ENCODE measurements at places on chromosomes 11 and 22.

DNA sequence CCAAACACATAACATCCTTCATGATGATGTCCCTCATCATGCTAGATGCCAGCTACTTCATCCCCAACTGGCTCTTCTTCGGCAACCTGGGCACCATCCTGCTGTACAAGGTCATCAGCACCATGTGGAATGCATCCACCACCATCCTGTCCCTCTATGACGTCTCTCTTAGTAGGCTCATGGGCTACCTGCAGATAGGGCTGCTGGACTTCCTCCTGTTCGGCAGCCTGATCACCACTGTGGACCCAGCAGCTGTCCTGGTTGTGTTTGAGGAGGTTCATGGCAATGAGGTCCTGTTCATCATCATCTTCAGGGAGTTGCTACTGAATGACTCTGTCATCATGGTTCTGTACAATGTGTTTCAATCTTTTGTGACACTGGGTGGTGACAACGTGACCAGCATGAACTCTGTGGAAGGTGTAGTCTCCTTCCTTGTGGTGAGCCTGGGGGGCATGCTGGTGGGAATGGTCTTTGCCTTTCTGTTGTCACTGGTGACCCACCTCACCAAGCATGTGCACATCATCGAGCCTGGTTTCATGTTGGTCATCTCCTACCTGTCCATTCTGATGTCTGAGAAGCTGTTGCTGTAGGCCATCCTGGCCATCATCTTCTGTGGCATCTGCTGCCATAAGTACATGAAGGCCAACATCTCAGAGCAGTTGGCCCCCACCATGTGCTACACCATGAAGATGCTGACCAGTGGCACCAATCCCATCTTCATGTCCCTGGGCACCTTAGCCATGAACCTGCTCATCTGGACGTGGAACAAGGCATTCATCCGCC is 120.7 kb upstream of the SERPIND1 start:
- no peak for DNase-seq

- peak; percentile 90 for DNase-seq
Measured at GRCh38 chr11:93225662-93226061, 27.9 kb upstream of the SLC36A4 start.

DNA sequence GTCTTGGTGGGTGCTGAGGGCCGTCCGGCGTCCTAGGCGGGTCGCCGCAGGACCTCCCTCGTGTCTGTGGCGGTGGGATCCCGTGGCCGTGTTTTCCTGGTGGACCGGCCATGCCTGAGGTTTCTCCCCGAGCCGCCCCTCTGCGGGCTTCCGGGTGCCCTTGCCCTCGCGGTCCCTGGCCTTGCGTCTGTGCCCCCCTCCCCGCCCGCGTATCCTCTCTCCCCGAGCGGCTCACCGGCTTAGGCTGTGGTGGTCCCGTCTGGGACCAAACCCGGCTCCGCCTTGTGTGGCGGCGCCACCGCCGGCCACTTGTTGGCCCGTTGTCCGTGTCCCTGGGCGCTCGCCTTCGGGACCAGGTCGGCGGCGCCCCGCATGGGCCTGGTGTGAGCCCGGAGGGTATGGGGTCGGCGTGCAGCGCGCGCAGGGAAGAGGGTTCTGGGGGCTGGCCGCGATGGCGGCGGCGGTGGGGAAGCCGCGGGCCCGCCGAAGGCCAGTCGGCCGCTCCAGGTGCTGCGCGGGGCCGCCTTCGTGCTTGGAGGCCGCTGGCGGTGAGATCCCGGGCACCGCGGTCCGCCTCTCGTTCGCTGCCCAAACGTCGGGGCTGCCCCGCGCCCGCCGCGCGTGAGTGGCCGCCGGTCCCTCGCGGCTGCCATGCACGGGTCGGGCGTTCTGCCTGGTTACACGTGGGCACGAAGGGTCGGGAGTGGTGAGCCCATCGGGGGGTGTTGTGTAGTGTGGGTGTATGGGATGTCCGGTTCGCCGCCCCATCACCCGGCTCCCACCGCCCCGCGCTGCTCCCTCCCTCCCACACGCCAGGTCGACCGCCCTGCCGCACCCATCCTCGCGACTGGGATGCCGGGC is 3899.1 kb upstream of the OR11H1 start:
- no peak for DNase-seq

- peak; percentile 51 for DNase-seq
Measured at GRCh38 chr11:9461760-9462134, 935 bp downstream of the ZNF143 start.

DNA sequence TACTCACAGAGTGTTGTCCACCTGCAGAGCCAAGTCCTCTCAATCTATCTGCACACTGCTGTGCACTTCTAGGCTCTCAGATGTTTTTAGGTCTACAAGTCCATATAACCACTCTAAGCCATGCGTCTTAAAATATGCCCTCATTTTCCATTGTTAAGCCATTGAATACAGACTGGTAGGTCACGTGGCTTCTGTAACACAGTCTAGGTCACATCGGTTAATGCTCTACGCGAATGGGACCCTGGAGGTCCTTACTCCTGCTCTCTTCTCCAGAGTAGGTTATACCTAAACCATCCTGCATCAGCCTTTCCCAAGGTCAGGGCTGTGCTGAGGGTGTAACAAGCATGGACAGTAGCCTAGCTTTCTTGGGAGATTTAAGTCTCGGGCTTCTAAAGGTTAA is 819 bp downstream of the JAML start:
- DNase-seq = no peak

GRCh38 chr11:78737891-78738290 is 163.2 kb upstream of the NARS2 start:
- DNase-seq = no peak

DNA sequence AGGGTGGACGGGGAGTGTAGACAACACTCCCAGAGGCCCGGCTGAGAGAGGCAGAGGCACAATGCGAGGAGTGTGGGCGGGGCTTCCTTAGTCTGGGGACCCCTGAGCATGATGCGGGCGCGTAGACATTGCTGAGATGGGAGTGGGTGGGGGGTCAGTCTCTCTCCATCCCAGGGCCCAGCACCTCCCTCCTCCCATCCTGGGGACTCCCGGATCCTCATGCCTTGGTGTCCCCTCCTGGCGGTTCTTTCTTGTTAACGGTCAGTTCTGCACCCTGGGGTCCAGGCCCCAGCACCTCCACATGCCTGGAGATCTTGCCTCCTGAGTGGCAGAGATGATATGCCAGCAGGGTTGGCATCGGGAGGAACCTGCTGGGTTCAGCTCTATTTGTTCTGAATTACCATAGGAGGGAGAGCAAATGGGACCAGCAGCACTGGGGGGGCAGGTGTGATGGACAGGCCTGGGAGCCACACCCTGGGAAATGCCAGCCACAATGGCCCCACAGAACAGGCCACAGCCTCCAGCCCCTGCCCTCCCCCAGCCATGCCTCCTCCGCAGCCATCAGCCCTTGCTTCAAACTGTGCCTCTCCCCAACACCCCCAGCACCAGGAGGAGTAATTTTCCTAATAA is 55.7 kb downstream of the RTL6 start:
- no peak for DNase-seq

GRCh38 chr11:71131861-71132260 is 120.5 kb downstream of the SHANK2 start:
- no peak for DNase-seq

DNA sequence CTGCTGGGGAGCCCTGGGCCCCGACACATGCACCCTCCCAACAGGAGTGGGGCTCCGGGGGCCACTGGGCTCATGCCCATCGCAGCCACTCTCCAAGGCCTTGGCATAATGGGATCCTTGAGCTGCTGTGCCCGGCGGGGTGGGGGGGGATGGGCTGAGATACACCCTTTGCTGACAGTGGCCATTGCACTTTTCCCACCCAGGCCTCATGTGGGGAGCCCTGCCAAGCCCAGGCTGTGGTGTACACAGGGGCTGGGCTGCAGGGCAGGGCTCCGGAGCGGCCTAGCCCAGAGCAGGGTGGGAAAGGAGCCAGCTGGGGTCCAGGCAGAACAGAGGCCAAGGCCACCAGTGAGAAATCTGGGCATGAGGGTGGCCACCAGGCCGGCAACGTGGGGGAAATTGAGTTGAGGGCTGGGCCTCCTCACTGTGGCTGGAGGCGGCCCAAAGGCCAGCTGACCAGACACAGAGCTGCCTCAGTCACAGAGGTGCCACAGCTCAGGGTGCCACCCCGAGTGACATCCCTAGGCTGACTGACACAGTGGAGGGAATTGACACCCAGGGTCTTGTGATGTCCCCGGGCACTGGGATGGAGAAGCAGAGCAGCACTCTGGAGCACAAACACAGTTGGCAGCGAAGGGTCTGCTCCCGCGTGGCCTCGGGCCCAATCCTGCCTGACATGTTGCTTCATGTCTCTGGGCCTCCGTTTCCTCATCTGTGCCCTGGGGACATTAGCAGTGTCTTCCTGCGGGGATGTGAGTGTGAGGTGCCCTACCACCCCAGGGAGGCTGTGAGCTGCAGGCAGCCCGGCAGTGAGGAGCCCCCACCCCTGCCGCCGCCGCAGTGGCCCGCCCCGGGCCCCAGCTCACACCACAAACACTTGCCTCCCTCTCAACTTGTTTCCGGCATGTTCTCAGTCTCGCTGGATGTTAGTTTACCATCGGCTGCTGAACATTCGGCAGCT is 30.4 kb downstream of the RTN4R start:
- DNase-seq = no peak

DNA sequence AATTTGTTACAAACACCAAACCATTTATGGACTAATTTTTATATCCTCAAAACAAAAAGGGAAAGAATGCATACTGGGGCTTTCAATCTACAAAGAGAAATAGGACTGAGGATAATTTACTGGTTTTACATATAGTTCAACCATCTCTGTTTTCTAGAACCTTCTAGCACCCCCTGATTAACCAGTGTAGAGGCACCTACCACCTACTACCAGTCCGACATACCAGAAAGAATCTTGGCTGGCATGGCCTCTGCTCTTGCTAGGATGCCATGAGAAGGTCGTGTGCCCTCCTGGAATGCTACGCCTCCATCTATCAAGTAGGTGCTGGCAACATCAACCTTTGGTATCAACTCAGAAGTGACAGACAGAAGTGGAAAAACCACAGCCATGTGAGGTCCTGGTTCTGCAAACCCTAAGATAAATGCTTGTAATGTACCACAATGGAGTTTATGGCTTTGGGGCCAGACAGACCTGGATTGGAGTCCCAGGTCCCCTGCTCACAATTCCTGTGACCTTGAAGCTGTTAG is 28.2 kb downstream of the MYH9 start:
- DNase-seq = no peak

DNA sequence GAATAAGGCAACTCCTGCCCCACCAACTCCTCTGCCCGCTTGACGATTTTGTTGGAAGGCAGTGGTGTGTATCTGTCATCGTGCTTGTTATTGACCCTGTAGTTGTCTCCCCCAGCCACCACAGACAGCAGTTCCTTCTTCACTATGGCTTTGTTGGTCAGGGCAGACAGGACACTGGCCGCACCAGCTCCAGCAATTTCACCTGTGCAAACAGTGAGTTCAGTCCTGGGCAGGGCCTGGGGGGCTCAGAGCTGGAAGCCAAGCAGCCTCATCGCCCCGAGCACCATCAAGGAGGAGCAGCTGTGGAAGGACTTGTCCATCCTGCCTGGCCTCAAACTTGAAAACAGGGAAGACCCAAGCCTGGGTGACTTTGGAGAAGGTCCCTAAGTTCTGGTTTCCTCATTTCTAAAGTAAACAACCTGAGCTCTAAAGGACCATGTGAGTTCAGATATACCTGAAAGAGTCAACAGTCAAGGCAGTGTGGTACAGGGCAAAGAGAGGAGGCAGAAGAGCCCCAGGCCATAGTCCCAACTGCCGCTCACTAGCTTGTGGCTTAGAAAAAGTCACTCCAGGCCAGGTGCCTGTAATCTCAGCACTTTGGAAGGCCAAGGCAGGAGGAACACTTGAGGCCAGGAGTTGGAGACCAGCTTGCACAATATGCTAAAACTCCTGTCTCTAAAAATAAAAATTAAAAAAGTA is 4.6 kb downstream of the PLAAT2 start:
- no peak for DNase-seq

GRCh38 chr11:69160296-69161116 is 4.8 kb downstream of the SMIM38 start:
- no peak for DNase-seq

DNA sequence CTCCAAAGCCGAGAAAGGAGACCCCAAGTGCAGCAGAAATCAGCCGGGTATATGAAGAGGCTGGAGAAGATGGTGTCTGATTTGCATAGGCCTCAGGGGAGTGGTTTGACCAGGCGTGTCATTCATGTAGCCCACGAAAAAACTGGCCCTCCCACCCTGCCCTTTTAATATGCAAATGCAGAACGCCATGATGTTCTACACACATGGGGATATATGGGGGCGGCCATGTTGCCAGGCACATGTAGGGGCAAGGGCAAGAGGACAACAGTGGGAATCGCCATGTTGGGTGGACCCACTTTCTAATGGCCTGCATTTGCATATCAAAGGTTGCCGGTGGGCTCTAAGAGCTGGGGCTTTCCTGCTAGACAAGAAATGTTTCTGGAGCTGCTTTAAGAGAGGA is 86.4 kb downstream of the ISX start:
- no peak for DNase-seq

GRCh38 chr11:122004446-122004845 is 111.6 kb downstream of the BLID start:
- no peak for DNase-seq

DNA sequence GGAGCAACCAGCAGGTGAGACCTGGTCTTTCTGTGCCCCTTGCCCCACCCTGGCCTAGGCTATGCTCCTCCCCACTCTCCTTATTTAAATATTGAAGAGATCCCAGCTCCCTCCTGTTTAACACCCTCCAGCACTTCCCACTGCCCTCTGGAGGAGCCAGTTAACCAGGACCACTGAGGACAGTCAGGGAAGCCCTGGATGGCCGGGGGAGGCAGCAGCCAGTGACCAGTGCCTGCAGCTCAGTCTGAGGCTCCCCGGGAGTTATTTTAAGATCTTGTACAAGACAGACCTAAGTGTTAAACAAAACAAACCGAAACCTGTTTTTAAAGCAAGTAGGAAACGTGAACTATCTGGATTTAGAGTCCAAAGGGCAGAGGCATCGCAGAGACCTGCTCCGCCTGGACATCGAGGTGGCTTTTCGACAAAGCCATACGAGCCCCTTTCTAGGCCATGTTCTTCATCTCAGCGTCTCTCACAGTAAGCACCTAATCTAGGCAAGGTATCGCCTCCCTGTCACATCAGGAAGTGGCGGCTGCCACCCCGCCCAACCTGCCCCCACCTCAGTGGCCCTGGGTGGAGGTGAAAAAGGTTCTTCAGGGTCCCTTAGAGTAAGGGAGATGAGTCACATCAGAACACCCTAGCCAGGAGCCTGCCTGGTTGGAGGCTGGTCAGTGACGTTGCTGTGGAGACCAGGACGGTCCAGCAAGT is 35.2 kb downstream of the TRMU start:
- no peak for DNase-seq

- peak; percentile 16 for DNase-seq
Measured at GRCh38 chr11:11971906-11972547, 36.4 kb downstream of the DKK3 start.

- DNase-seq = no peak
Measured at GRCh38 chr11:128741916-128742315, 48.0 kb downstream of the FLI1 start.

DNA sequence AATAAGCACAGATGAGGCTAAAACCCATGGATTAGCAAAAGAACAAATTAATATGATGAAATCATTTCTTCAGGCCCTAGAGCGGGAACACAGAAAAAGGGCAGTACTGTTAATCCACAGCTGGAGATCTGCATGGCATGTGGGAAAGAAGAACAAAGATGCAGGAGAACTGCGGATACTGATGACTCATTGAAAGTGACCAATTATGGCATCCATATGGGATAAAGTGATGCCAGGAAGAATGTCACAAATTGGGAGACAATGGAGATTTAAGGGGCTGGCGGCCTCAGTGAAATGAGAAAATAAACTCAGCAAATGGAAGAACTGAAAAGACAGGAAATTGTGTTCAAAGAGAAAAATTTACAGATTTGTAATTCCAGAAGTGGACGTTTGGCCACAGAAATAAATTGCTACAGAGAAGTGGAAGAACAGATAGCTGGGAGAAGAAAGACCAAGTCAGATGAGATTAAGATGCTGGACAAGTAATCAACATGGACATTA is 39.4 kb downstream of the SIK3 start:
- no peak for DNase-seq
